ENCODE measurements at places on chromosomes 6 and 20.

GRCh38 chr6:126264265-126264664, 75.7 kb upstream of the CENPW start:
- DNase-seq = no peak

GRCh38 chr6:110296241-110297025, 61.7 kb downstream of the METTL24 start:
- DNase-seq = no peak

- DNase-seq = no peak
Observed at GRCh38 chr6:152094992-152095592, 287.6 kb downstream of the ESR1 start.

- DNase-seq = no peak
Observed at GRCh38 chr6:90557006-90557405, 29.9 kb downstream of the MAP3K7 start.

DNA sequence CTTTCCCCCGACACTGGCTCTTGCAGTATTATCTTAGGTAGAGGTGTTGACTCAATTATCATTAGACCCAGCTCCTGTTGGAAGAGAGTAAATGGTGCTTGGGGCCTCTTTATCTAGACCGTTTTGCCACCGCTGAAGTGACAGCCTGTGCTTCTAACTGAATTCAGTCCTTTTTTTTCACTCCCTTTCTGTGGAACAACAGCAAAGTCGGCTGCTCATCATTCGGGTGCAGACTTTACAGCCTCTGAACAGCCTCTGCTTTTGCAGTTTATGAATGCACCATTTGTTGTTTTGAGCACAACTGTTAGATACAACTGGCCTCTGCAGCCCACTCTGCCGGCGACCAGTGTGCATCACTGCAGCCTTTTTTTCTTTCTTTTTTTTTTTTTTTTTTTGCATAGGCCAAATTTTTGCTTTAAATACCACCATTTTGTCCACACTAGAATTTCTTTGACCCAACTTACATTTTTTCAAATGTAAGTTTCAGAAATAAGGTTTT, 35.8 kb downstream of the RREB1 start:
- no peak for DNase-seq

- DNase-seq = no peak
Observed at GRCh38 chr6:50961611-50962010, 142.9 kb downstream of the TFAP2B start.

Measured in activated gamma-delta T cell treated with anti-CD3 and anti-CD28 coated beads, Interleukin-2, amount 50 U/mL, for 16 hours (primary cell).